RPMI7951 (cell line): ENCODE measurements at places on chromosomes 13 and 19. TPM values are rescaled to one million over a fixed set of nuclear protein-coding genes. Genes with fewer than 3 reads are reported as not detected.

Gene ZNF610
- total RNA-seq = 1.4 and 1.6 TPM in 2 replicates

Gene ZNF813
- total RNA-seq = 4.7 and 4.9 TPM in 2 replicates

Gene CEACAM1
- 0.12 and 0.20 TPM in 2 replicates for total RNA-seq

Gene TBC1D4
- total RNA-seq = 12.2 and 16.7 TPM in 2 replicates

Gene SIAH3
- total RNA-seq = not detected in 2 replicates

Gene ALG5
- 33.8 and 34.0 TPM in 2 replicates for total RNA-seq

Gene TMEM238
- total RNA-seq = not detected in 2 replicates

Gene COL4A1
- total RNA-seq = 207 and 209 TPM in 2 replicates

Gene KRTDAP
- not detected in 2 replicates for total RNA-seq

Gene TTYH1
- not detected in 2 replicates for total RNA-seq

Gene LYPD5
- 0.24 and 0.59 TPM in 2 replicates for total RNA-seq

Gene GARIN5A
- 1.3 TPM in 1 of 2 replicates, not detected in the other for total RNA-seq

Gene VASP
- 53.8 and 79.1 TPM in 2 replicates for total RNA-seq
